Amniotic stem cell (primary cell): ENCODE measurements at places on chromosomes 12 and 14.
A peak's percentile ranks its signal among the peaks of the same experiment; 100 is the strongest.

DNA sequence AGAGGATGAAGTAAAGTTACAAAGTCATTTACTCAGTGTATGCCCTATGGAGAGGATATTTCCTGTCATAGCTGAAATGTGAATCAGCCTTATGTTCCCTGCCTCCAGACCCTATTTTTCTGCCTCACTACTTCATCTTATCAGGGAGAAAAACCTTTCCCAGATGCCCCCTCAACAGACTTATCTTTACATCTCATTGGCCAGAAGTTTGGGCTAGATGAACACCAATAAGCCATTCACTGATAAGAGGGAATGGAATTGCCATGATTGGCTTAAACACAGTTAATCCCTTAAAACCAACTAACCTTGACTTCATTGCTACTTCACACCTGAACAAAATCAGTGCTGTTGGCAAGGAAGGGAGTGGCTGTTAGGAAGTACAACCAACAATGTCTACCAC lies 40.1 kb downstream of the CREBL2 start:
- DNase-seq, result no peak

DNA sequence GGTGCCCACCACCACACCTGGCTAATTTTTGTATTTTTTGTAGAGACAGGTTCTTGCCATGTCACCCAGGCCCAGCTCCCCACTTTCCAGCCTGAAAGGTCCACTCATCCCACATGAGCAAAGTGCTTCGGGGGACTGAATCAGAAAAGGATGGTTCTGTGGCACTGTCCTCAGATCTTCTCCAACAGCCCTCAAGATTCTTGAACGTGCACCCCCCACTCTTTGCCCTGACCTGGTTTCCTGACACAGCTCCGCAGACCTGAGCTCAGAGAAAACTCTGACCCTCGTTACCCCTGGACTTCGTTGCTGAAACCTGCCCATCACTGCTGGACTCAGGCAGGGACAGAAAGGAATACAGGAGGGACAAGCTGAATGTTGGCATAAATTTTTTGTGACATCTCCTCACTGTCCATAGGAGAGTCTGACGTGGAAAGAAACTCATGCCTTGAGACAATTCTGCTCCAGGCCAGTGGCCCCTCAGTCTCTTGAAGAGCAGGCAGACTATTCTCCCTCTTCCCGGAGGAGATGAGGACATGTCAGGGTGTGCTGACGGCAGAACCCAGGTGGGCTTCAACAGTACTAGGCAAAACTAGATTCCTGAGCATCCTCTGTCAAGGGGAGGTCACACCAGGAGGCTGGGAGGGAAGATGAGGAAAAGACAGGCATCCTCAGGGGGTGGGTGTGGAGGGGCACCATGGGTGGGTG lies 149.3 kb downstream of the DPF3 start:
- no peak for DNase-seq

DNA sequence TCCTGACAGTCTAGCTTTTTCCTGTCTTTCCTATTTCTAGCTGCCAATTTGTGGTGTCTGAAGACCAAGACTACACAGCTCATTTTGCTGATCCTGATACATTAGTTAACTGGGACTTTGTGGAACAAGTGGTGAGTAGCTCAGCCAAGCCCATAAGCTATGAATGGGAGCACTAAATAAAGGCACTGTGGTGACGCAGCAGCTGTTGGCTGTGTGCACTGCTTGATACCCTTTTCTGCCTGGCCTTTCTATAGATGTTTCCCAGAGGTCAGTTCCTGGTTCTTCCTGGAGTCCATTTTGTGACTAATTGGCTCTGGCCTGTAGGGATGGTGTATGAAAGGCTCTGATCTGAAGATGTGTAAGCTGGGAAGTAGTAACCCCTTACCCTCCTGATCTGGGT lies 20.5 kb downstream of the RNF10 start:
- DNase-seq, result no peak

DNA sequence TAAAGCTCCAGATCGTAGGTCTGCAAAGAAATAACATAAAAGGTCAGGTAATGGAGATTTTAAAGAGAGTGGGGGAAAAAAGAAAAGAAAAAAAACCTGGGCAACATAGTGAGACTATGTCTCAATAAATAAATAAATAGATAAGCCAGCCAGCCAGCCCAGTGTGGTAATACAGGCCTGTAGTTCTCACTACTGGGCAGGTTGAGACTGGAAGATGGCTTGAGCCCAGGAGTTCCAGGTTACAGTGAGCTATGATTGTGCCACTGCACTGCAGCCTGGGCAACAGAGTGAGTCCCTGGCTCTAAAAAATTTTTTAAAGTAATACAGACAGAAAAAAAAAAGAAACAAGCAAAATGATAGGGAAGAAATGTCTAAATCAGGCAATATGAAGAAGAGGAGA lies 43.2 kb upstream of the BBS10 start:
- no peak for DNase-seq

DNA sequence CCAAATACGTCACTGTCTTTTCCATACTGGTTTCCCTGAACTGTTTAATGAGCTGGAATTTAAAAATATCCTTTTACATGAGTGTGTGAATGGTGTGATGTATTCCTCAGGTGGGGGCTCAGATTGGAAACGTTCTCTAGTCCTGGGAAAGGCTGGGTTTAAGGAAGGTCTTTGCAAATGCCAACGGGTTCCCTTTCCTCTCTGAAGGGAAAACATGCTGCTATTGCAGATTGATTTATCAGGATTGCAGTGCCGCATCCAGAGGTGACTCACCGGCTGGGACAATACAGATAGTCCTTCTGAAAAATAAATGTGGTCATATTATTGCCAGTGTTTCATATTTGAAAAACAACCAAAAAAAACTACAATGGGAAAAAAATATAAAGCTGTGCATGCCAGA lies 193.1 kb upstream of the FLRT2 start:
- no peak for DNase-seq

DNA sequence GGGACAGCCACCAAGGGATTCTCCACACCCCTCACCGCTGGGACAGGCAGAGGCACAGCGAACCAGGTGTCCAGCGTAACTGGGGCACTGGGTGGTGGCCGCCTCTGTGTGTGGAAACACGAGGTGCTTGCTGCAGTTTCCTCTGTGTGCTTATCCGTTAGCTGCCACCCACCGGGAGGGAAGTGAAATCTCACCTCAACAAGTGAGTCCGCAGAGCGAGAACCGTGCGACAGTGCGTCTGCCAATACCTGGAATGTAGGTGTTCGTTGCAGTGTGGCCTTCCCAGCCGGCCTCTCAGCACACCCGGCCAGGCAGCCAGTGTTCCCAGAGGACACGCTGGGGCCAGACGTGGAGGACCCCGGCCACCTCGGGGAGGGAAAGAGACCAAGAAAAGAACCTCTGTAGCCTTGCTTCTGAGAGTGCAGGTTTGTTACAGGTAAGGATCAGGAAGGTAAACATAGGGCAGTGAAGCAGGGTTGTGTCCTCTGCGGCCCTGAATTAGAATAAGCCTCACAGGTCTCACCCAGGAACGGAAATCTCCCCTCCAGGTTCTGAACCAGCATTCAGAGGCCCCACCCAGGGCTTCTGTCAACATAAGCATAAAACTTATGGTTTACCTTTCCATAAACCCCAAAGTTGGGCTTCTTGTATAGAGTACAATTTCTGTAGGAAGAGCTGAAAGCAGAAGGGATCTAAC lies 1.5 kb downstream of the BCL2L14 start:
- DNase-seq, result no peak

DNA sequence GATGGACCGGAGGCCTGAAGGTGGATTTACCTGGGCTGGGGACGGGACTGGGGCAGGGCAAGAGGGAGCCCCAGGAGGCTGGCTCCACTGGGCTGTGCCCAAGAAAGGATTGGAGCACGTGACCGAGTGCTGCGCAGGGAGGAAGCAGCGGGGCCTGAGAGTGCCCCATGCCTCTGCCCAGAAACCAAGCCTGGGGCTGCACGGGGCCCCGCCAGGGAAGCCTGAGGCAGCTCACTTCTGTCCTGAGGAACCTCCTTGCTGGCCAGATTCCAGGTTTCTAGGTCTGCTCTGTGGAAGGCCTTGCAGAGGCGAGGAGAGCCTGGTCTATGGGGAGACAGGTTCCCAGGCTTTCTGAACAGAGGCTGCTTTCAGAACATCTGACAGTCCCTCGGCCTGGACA lies 10.4 kb downstream of the NGB start:
- no peak for DNase-seq

- DNase-seq, result no peak
These were observed 37.9 kb downstream of the WDR89 start for GRCh38 chr14:63603749-63604277.

DNA sequence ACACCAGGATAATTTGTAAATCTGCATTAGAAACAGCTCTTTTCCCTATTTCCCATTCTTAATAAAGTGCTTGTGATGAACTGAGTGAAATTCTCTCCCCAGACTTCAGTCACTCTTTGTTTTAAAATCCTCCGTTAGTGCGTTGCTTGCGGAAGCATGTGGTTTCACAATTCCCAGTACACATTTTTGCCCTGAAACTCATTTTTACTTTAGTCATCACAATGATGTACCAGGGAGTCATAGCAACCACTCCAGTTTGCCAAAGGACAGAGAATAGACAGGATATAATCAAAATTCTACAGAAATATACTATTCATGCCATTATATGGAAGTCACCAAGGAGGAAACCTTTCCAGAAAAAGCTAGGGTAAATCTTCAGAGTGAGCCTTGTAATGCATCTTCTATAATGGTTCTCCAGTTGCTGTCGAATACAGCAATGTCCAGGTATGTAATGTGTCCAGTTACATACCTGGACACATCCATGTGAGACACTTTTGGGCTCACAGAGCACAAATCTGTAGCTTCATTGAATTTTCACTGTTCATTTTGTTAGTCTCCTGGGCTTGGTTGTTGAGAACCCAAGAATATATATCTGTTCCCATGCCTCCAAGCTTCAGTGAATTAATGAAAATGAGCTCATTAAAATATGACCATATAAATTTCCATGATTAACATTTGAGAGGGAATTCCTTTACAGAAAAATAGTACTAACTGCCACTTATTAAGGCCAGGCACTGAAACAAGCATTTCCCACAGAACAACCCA lies 57.8 kb downstream of the GPR135 start:
- peak; percentile 81 for DNase-seq

DNA sequence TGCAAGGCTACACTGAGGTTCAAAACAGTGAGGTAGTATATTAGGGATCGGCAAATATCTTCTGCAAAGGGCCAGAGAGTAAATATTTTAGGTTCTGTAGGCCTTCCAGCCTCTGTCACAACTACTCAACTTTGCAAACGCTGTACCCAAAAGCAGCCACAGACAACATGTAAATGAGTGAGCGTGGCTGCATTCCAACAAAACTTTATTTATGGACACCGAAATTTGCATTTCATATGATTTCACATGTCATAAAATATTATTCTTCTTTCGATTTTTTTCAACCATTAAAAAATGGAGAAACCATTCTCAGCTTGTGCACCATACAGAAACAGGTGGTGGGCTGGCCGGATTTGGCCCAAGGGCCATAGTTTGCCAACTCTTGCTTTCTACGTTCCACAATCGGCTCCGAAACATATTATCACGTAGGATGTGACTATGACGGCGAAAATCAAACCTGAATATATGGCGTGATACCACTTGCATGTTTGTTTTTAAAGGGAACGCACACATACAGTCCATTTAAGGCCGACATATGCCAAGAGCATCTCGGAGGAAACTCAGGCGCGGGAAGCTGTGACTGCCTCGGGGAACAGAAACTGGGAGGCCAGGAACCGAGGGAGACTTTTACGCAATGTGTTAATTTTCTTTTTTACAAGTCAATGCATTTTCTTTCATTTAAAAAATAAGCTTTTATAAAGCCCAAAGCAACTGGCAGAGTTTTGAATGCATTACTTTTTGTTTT lies 7.1 kb downstream of the NCOR2 start:
- no peak for DNase-seq

DNA sequence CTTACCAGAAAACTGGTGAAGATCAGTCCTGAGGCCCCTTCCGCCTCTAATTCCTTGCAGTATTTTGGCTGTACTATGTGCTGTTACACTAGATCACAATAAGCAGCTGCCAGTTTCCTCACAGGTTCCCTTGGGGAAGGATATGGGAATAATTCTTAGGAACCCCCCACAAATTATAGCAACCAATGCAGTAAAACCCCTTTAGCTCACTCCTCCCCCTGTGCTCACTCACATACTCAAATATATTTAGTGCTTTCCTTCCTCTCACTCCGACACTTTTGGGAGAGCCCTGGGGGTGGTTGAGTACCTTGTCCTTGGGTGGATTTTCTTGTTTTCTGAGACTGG lies 162.7 kb downstream of the ETV6 start:
- no peak for DNase-seq

DNA sequence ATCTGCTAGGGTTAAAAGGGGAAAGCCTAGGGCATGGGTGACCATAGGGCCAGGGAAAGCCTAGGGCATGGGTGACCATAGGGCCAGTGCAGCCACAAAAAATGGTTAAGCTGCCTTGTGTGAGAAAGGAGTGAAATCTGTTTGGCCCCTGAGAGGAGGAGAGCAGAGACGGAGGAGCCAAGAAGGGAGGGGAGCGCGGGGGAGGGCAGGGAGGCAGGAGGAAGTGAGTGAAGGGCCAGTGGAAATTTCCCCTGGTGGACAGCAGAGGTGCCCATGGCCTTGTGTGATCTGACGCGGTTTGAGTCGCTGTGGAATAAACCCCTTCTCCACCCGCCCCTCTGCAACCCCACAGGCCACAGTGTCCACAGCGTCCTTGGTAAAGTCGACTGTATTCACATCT lies 618 bp upstream of the AQP6 start:
- no peak for DNase-seq

DNA sequence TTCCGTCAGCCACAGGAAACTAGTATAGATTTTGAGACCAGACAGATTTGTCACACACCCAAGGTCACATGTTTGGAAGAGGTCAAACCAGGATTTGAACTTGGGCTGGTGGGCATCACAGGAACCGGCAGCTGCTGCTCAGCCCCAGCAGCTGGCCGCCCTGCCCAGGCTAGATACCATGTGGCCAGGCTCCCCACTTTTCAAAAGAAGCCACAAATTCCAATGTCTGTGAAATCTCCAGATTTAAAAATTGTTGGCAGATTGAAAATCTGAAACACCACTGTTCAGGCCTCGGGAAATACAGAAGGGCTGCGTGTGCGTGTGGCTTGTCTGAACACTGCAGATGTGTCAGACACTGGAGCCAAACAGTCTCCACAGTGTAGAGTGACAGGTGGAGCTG lies 30.4 kb downstream of the MMAB start:
- no peak for DNase-seq

- no peak for DNase-seq
These were observed 75.9 kb upstream of the ZDHHC17 start for GRCh38 chr12:76687981-76688380.

- no peak for DNase-seq
These were observed 97.2 kb downstream of the SSPN start for GRCh38 chr12:26292596-26292995.

GRCh38 chr12:82803201-82803600 lies 116.5 kb downstream of the TMTC2 start:
- DNase-seq, result no peak
